HCT116 (cell line): ENCODE measurements at places on chromosomes 16 and 17.
A peak's percentile ranks its signal among the peaks of the same experiment; 100 is the strongest.

DNA sequence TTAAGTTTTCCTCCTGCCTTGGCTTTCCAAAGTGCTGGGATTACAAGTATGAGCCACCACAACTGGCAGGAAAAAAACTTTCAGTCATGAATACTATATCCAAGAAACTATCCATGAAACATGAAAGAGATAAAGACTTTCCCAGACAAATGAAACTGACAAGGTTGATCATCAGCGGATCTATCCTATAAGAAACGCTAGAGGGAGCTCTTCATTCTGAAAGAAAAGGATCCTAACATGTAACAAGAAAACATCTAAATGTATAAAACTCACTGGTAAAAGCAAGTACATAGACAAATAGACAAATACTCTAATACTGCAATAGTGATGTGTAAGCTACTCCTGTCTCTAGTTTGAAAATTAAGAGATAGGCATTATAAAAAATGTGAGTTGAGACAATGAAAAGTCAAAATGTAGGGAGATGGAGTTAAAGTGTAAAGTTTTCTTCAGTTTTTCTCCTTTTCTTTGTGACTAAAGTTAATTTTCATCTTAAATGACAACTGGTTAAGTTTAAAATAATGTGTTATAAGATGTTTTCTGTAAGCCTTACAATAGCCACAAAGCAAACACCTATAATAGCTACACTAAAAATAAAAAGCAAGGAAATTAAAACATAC lies 79.6 kb upstream of the TEKT1 start:
- DNase-seq = peak; percentile 29

DNA sequence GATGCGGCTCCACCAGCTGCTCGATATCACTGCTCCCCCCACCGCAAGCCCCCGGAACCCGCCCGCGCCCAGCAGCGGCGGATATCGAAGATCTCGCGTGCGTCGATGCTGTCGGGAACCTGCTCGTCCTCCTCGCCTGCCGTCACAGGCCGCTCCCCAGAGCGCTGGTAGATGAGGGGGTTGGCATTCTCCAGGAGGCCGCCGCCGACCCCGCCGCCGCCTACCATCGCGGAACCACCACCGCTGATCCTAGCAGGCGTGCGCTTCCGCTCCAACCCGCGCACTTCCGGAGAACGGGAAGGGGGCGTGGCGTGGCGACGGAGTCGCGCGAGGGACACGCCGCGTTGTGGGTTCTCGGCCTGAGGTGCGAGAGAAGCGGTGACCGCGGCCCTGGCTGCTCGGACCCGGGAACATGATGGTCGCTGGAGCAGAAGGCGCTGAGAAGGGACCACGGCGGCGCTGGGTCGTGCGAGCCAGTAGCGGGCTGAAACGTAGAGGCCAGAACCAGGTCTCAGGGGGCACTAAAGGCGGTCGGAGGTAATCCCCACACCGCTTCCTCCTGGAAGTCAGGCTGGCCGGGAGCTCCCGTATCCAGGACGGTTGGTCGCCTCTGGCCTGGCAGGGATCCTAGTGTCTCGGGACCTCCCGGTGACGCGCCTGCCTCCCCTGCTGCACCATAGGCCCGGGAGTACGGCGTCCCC lies at the start of gene CIAO2B:
CIAO2B (minus strand) TSS at position 265 of the 701 bp plus-strand sequence; CDS start at position 227, 38 bp downstream.
- peak; percentile 66 for DNase-seq

GRCh38 chr17:59783221-59784047 lies 76.0 kb downstream of the VMP1 start:
- DNase-seq = peak; percentile 80

DNA sequence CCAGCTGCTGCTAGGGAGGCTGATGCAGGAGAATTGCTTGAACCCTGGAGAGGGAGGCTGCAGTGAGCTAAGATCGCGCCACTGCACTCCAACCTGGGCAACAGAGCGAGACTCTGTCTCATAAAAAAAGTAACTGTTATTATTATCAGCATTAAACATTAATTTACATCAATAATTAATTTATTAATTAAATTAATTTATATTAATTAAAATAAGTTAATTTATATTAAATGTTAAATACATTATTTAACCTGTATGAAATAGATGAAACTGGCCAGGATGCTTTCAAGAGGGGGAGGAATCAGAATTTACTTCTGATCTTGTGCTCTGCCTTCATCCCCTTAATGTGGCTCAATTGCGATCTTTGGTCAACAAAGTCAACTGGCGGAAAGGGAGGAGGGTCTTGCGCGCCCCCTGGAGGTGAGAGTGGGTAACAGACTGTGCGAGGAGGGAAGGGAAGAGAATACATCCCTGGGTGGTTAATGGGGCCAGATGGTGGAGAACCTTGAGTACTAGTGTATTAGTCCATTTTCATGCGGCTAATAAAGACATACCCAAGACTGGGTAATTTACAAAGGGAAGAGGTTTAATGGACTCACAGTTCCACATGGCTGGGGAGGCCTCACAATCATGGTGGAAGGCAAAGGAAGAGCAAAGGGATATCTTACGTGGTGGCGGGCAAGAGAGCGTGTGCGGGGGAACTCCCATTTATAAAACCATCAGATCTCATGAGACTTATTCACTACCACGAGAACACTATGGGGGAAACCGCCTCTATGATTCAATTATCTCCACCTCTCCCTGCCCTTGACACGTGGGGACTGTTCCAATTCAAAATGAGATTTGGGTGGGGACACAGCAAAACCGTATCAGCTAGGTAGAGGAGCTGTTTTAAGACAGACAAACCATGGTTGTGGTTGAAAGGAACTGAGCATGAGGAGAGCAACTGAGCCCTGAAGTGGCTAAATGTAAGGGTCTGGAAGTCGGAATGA lies 15.7 kb upstream of the CPPED1 start:
- peak; percentile 50 for DNase-seq

DNA sequence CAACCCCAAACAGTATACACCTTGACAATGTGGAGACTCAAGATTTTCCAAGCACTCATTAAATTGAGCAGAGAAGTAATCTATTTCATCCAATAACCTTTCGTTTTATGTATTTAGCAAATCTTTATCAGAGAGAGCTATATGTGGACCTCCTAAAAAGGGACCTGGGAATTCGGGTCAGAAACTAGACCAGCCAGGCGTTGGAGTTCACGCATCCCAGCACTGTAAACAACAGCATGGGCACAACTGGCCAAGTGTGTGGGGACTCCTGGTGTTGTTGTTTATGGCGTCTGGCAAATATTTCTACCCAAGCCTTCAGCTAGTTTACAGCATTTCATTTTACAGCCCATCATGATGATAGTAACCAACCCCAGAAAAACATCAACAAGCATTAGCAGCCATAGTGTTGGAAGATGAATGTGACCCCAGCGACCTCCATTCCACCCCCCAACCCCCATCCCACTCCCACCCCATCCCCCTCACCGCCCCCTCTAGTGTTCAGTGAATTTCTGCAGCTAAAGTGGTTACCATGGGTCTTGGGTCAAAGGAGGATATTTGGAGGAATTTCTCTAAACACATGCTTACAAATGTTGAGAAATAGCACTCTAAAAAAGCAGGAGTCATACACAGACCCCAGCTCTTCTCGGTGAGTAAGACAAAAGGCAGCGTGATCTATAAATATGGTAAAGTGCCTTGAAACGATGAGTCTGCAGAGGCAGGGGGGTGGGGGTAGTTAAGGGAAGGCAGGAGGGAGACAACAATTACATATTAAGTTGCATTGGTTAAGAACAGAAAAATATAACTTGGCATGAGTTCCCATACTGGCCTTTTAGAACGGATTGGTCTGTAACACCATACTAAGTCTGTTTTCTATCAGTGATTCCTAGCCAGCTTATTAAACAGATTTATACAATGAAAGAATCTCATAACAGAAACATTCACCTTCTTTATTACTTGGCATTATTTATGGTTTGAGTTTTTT lies 91.4 kb upstream of the TBX2 start:
- no peak for DNase-seq

GRCh38 chr17:46031440-46031839 lies 32.4 kb downstream of the STH start:
- DNase-seq = no peak

- DNase-seq = no peak
Observed at GRCh38 chr16:58793366-58793765, 59.2 kb upstream of the GOT2 start.

DNA sequence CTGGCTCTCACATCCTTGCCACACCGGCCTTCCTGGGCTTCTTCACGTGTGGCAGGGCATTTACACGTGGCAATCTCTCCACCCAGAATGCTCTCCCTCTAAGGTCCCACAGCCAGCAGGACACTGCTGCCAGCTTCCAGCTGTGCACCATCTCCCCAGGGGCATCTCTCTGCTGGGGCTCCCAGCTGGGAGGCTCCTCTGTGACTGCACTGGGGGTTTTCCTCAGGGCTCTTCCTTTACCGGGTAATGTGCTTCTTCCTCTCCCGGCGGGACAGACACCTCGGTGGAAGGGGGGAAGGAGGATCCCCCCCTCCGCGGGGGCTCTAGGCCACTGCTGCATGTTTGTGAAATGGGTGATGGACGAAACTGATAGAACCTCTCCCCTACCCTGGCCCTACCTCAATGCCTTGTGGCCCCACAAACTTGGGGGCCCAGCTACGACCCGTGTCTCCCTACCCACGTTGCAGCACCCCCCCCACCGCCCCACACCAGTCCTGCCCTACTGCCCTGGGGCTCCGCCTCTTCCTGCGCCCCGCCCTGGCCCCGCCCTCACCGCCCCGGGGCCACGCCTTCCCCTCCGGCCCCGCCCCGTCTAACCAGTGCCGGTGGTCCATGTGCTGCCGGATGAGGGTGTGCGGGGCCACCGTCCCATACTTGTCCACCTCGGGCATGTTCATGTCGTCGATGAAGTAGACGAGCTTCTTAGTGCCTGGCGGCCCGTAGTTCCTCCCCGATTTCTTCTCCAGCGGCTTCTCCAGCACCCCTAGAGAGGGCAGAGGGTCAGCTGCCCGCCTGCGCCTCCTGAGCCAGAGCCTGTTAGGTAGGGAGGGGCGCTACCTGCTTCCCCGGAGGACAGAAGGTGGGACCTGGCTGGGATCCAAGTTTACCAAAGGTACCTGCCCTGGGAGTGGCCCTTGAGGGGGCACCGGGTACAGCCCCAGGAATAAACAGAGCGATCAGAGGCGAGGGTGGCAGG lies 92.6 kb downstream of the DNAH17 start:
- peak; percentile 22 for DNase-seq

DNA sequence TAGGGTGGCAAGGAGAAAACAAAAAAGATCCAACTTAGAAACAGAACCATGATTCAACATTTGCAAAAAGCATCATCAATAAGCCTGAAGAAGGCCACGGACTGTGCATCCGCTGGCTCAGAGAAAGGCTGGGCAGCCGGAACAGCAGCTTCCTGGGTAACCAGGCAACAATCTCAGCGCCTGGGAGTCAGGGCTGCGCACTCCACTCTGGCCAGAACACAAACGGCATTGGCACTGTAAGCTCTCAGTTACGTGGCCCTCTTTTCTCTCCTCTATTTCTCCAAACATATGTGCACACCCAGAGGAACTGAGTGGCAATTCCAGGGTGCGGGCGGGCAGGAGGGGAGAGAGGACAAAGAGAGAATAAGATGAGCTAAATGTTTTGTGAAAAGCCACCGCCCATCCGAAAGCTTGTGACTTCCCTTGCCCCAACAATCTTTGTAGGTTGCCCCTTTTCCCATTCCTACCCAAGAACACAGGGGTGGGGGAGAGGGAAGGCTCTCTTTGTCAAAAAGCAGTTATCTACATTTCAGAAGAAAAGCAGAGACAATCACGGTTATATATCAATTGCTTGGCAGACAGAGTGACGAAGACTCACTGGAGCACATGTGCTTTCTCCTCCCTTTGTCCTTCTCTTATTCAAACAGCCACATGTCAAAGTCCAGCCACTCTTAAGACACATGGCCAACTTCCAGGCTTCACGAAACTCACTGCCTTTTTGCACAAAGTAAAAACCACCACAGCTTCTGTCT lies 6.6 kb upstream of the GHDC start:
- no peak for DNase-seq

GRCh38 chr17:82931699-82932517 lies 92.1 kb upstream of the ZNF750 start:
- DNase-seq = no peak

GRCh38 chr17:76966016-76966415 lies 97.8 kb downstream of the MGAT5B start:
- no peak for DNase-seq

DNA sequence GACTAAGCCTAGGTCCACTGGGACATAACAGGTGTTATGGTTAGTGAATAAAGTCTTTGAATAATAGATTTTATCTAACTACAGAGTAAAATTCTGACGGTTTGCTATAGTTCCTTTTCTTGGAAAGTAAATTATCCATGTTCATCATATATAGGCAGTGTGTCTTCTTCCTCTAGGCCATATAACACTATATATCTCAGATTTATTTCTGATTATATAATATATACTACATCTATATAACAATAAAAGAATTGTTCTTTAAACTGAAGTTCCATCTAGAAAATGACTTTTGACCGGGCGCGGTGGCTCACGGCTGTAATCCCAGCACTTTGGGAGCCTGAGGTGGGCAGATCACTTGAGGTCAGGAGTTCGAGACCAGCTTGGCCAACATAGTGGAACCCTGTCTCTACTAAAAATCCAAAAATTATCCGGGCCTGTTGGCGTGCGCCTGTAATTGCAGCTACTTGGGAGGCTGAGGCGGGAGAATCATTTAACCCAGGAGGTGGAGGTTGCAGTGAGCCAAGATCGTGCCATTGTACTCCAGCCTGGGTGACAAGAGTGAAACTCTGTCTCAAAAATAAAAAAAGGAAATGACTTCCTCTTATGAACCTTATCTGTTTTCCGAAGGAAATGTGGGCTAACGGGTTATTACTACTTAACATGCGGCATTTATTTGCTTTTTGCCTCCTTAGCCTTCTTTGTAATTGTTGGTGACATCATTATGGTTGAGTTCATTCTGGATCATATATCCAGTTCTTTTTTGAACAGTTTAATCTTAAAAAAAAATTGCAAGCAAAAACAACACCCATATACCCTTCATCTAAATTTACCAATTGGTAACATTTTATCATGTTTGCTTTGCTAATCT lies 29.2 kb downstream of the NOL11 start:
- DNase-seq = no peak

GRCh38 chr16:21339269-21339641 lies 61.2 kb upstream of the CRYM start:
- no peak for DNase-seq

DNA sequence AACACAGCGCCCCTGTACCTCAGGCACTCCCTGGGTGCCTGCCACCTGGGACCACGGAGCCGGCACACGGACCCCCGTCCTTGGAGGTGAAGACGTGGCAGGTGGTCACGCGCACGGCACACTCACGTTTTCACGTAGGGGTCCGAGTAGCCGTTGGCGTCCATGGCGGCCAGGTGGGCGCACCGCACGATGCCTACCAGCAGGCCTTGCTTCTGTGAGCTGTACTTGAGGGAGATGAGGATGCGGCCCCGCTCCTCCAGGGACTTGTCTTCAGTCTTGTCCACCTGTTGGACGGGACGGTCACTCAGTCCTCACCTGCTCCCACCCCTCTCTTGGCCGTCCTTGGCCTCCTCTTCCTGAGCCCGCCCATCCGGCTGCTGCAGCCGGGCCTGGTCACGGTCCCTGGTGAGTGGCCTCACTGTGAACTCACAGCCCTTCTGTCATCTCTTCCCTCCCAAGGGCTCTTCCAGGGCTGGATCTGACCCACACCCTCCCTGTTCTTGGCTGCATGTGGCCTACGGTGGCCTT lies 18.8 kb downstream of the SCGB1C2 start:
- no peak for DNase-seq

GRCh38 chr17:4579678-4580077 lies 4.7 kb upstream of the SMTNL2 start:
- no peak for DNase-seq

GRCh38 chr16:73308771-73309170 lies 260.8 kb upstream of the ZFHX3 start:
- no peak for DNase-seq

GRCh38 chr16:30551781-30552180 lies 6.4 kb downstream of the ZNF764 start:
- no peak for DNase-seq

GRCh38 chr17:13421581-13422130 lies 180.1 kb downstream of the HS3ST3A1 start:
- no peak for DNase-seq
